ENCODE measurements at places on chromosomes 13 and 19.

DNA sequence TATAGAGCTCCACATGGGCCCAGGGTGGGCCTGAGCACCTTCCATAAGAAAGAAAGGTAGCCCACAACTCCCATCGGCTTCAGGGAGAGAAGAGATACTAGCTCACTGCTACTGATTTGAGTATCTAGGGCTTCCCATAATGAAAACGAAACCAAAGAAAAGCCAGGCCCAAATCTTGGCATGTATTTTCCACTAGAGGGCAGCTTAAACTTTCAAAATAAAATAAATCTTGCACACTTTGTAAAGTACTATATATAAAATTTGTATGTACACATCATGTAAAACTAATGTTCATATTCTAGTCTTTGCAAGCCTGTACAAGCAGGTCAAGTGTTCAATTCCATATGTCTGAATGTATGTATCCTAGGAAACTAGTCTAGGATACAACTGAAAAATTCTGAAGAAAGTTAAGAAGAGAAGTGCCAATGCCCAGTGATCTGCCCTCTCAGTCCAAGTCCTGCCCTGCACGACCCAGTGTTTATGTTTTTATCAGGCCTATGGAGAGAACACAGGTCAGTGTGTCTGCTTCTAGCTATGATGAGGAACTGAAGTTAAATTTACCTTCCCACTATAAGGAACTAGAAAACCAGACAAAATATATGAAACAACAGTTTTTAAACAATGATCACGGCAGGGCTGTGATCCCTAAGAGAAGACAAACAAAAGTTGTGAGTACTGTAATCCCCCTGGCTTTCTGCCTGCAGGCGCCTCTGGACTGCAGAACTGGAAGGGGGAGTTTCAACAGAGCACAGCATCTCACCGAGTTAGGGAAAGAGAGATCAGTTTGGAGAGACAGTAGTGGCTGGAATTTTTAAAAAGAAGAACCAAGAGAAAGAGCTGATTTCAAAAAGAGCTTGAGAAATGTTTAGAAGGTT lies 475.7 kb downstream of the UQCRFS1 start:
- DNase-seq = no peak

- DNase-seq = no peak
These were observed 38.2 kb upstream of the ZNF492 start for GRCh38 chr19:22595918-22596341.

GRCh38 chr19:55229789-55230182 lies 1.2 kb upstream of the TMEM86B start:
- DNase-seq = no peak

DNA sequence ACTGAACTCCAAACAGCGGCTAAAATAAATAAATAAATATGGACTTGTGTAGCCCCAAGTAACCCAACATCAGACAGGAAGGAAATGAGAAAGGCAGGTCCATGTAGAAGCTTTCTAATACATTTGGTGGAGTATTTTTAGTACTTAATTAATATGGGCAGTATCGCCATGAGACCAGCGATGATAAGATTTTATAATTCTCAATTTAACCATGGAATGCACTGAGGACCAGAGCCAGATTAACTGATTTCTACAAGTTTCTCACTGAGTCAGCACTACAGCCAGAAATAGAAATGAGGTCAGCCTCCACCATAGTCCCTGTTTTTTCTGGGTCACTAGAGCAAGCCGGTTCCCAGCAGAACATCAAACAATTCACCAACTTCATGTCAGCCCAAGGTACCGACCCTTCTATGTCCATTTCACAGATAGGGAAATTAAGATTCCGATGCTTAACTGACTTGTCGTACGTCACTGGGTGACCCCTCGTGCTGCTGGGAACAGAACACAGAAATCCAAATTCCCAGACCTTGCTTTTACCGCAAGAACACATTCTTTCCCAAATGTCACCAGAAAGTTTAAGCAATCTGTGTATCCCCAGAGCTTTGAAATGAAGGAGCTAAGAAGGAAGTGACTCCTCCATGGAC lies 90.4 kb downstream of the COL4A1 start:
- no peak for DNase-seq

DNA sequence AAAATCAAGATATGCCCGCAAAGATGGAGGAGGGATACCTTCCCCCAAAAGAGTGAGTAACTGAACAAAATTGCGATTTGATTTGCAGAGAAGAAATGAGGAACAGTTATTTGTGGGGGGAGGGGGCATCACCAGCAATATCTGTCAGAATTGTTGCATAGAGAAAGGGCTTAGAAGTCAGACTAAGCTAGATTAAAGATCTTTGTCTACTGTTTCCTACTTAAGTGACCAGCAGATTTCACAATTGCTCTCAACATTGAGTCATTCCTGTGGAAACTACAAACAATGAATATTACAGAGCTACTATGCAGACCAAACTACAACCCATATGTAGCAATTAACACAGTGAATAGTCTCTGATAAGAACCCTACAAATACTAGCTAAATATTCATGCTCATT lies 27.4 kb downstream of the FPR3 start:
- no peak for DNase-seq

GRCh38 chr13:73215823-73216222 lies 157.0 kb downstream of the KLF5 start:
- DNase-seq = no peak

- DNase-seq = no peak
These were observed 630 bp downstream of the PNPLA6 start for GRCh38 chr19:7535998-7536695.

DNA sequence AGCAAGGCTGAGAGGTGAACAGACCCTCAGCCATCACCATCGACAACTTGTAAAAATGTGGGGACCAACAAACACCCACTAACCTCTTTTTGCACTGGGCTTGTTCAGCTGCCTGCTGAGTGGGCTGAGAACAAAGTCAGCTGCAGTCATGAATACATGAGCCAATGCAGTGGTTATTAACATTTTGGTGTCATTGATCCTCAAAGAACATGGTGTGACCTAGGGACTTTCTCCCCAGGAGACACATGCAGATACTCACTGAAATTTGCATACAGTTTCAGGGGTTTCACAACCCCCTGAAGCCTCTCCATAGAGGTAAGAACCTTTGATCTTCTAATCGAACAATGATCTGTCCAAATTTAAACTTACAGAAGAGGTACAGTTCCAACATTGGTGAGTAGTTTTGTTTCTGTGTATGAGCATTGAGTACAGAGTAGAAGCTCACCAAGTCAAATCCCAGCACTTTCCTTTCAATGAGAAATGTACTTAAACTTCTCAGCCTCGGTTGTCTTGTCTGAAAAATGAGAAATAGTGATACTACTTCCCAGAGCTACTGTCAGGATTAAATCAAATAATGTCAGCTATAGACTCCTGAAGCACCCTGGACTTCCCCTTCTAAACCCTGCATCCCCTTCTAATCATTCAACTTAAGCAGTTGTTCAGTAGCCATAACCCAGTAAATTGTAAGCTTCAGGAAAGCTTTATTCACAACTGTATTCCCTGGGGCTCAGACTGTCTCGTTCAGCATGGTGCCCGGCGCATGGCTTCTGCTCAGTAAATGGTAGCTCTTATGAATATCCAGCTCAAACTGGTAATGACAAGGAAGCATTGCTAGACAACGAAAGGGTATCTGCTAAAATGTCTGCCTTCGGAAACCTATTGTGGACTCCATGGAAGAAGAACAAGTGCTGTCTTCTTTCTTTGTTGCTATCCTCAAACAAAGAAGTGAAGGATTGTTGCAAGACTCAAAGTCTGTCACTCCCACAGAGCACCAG lies 148.7 kb downstream of the FOXO1 start:
- no peak for DNase-seq

- DNase-seq = no peak
These were observed at the start of gene EDNRB for GRCh38 chr13:77918391-77919245. Gene EDNRB (minus strand): TSS chr13:77918831. CDS start chr13:77918573, 258 bp downstream.

DNA sequence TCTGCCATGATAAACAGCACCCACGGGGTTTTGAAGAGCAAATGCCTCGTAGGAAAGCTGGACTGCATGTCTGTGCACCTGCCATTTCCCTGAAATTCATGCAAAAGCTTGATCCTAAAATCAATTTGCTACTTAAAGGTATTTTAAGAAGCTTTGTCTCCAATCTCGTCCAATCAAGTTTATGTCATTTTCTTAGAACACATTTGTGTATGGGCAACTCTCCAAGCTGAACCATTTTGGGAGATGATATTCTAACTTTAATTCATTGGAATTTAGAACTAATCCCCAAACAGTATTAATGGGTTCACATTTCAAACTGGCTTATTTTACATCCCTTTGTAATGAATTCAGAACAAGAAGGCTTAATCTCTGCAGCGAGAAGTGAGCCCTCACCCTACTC lies 822 bp downstream of the ADPRHL1 start:
- DNase-seq = no peak

- no peak for DNase-seq
These were observed 28.1 kb downstream of the MPND start for GRCh38 chr19:4371247-4372164.

GRCh38 chr13:90938848-90939247 lies 408.6 kb upstream of the MIR17HG start:
- DNase-seq = no peak

DNA sequence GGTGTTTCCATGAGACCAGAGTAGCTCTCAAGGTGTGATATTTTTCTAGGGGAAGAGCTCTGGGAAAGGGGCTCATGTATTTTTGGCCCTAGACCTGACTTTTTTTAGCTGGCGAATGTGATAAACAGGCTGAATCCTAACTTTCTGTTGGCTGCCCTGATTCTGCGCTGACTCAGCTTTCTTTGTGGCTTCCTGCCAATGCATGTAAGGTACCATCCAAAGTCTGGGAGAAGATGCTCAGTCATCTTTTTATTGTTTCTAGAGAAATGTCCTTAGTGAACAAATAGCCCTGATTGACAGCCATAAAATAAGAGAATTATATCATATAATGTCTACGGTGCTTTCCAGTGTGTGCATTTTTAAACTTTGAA lies 113.6 kb upstream of the MBNL2 start:
- no peak for DNase-seq

DNA sequence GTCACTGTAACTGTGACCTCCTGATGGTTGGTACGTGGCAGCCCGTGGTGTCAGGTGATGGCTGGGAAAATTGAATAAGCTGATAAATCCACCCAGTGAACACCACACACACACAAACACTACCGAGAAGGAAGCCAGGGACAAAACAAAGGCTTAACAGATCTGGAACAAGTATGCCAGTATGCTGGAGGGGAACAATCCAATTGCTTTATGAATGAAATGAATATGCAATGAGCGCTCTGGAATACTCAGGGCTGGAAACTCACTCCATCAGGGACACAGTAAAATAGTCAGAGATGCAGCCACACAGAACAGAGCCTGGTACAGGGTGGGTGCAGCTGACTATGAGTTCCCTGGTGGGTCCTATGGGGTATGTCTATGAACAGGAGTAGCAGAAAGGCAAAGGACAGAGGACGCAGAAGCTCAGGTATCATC lies 16.7 kb downstream of the TMTC4 start:
- no peak for DNase-seq

DNA sequence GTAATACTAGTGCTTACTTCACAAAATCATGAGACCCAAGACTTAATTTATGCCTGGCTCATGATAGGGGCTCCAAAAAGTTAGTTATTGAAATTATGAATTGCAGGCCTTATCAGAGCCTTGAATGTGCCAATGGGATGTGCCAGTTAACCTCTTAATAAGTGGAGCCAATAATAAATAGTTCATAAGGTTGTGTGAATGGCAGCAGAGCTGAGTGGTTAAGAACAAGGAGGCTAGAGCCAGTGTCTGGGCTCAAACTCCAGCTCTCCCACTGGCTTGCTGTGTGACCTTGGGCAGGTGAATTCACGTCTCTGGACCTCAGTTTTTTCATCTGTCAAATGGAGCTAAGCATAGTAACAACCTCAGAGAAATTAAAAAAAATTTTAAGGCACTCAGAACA lies 133.7 kb downstream of the IER2 start:
- DNase-seq = no peak

DNA sequence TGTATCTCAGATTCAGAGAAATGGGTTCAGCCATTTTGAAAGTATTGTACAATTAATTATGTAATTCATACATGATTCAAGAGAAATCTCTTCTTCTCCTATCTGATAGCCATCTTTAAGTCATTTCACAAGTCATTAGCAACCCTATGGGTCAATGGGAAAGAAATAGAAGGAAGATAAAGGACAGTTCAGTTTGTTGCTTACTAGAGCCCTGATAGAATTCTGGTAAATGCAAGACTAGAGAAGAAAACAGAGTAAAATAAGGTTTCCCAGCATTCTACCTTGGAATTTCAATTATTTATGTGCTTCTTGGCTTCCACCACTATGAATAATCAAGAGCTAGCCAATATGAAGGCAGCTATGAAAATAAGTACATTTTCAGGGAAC lies 117.7 kb downstream of the LHFPL6 start:
- DNase-seq = no peak

DNA sequence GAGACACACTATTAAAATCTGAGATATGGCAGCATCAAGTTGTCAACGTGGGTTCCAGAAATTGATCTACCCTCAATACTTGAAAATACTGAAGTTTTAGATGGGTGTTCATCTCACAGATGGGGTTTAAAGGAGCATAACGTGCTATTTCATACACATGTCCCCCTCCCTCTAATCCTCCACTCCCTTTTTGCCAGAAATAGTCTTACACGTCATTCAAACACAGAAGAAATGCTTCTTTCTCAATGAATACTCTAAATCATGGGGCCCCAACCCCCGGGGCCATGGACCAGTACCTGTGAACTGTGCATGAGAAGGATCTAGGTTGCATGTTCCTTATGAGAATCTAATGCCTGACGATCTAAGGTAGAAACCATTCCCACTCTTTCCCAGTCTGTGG lies 19.6 kb downstream of the KLF12 start:
- no peak for DNase-seq

- no peak for DNase-seq
These were observed 32.5 kb upstream of the STARD13 start for GRCh38 chr13:33318037-33318436.

- DNase-seq = no peak
These were observed 162.3 kb downstream of the KLF5 start for GRCh38 chr13:73220966-73221720.

- no peak for DNase-seq
These were observed 25.1 kb downstream of the ATP4B start for GRCh38 chr13:113632706-113633484.

GRCh38 chr19:14517840-14518505 lies at the start of gene DNAJB1:
Gene DNAJB1 (minus strand): TSS chr19:14518397. CDS start chr19:14518349, 48 bp downstream.
- DNase-seq = peak; percentile 44

DNA sequence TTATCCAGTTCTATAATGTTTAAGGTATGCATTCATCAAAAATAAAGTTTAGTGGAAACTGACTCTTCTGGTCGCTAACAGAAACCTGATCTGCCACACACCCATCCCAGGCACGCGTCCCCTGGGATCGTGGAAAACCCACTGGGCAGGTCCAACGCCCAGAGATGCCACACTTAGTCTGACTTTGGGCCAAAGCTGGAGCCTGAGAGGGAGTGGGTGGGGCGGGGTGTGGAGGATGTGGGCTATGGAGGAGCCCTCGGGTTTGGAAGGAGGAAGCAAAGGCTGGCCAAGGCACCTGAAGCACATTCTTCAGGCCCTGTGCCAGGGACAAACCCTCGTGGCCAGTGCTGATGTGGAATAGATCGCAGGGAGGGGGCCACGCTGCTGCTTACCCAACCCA lies 2.5 kb downstream of the IGFL1 start:
- DNase-seq = no peak

DNA sequence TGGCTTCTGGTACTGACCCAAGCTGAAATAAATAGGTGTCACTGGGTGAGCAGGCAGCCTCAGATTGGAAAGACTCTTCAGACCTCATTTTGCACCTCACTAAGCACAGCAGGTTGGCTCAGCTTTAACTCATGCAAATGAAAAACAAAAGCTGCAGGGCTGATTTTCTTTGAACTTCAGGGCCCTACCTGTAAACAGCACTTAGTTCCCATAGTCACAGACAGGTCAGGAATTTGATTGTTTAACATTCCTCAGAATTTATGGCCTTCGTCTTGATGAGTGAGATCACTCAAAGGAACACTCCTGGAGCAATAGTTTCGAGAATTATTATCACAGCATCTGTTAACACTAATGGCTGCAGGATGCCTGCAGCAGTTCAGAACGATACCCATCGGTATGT lies 718.5 kb downstream of the EFNB2 start:
- DNase-seq = no peak
